Right hindlimb (tissue), 1 donor: ENCODE measurements at places on chromosomes 4 and X.

GRCh38 chr4:73902038-73902637 lies 32.9 kb downstream of the CXCL1 start:
- no peak for DNase-seq

- no peak for DNase-seq
Observed at GRCh38 chr4:123249821-123250220, 146.8 kb upstream of the SPRY1 start.

- DNase-seq = no peak
Observed at GRCh38 chr4:90994851-90995574, 867.8 kb downstream of the CCSER1 start.

DNA sequence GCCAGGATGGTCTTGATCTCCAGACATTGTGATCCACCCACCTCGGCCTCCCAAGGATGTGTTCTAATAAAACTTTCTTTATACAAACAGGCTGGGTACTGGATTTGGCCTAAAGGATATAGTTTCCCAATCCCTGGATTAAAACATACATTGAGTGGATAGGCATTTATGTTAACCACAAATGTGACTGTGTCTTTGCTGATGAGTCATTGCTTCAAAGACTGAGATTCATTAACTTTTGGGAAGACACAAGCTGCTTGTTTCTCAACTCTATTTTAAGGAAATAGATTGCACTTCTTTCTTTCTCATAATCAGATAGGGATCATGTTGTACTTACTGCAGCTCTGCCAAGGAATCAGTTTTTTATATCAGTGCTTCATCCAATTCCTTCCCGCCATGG lies 131.3 kb upstream of the AGA start:
- no peak for DNase-seq
